ENCODE measurements at places on chromosomes 13 and 19.

DNA sequence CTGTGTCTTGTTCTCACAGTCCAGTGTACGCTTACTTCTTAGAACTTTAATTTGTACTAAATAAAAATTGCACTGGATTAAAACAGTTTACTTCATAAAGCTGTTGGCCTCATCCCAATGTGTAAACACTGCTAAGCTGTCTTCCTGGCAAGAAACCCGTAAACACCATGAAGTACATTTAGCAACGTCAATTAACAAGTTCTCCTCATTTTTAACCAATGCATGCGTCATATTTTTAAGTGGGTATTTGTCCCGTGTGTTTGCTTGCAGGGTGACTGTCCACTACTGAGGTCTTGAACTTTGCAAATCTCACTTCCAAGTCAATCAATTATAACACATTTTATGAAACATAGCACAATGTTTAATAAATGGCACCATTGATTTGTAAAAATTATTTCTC, 28.2 kb downstream of the LAIR2 start:
- DNase-seq = no peak

DNA sequence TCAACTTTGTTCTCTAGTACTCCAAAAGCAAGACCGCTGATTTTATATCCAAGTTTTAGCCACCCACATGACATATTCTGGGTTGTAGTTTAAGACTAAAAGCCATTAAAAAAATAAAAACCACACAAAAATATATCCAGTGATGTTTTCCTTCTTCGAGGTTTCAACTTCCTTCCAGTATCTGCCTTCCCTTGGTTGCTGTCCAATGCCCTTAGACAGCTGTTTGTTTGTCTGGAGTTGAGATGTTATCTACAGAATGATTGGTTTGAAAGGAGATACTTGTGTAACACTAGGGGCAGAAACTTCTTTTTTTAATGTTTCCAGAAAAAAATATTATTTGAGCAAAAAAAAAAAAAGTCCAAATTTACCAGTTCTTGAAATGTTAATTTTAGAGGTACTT, 591.5 kb upstream of the PCDH9 start:
- DNase-seq = no peak

DNA sequence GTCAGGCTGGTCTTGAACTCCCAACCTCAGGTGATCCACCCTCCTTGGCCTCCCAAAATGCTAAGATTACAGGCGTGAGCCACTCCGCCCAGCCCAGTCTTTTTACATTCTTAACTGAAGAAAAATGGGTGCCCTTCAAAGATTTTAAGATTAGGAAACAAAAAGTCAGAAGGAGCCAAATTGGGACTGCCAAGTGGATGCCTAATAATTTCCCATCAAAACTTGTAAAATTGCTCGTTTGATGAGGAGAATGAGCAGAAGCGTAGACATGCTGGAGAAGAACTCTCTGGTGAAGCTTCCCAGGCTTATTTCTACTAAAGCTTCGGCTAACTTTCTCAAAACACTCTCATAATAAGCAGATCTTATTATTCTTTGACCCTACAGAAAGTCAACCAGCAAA, 31.3 kb downstream of the NUMBL start:
- DNase-seq = no peak

GRCh38 chr19:49338691-49339300, 3.6 kb downstream of the CD37 start:
- no peak for DNase-seq

DNA sequence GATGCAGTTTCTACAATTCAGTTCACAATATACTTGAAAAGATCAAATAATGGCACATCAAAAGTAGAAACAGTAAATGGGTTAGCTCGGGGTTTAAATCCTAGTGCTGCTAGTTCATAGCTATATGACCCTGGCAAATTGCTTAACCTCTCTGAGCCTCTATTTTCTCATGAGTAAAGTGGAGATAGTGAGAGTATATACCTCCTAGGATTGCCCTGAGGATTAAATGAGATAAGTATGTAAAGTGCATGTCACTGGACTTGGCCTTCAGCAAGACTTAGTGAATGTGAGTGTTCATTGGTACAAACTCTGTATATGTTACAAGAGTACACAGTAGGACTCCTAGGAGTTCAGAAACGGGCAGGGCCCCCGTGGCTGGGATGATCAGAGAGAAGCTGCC, 248.3 kb downstream of the DLEU7 start:
- DNase-seq = no peak

- DNase-seq = no peak
Observed at GRCh38 chr13:76991432-76991795, 467 bp upstream of the CLN5 start.
